Hematopoietic multipotent progenitor cell treated with erythropoietin and hydrocortisone succinate and interleukin-3 and kit ligand, for 8 days (in vitro differentiated cells): ENCODE measurements at places on chromosomes 5 and 9.

- DNase-seq: no peak
These were observed 119.7 kb downstream of the CETN3 start for GRCh38 chr5:90289837-90290236.

DNA sequence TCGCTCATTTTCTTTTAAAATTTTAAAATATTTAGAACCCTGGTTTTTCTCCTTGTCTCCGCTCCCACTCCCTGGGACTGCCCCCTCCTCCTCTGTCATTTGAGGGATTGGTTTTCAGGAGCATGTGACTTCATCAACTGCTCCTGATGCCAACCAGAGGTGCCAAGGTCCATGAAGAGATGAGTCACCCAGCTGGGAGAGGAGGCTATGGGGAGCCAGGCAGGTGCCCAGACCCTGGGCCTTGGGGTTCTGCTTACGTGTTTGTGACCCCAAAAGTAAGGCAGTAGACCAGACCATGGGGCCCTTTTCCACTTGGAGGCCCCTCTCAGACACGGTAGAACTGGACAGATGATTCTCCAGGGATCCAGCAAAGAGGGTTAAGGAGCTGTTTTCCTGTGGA, 167.0 kb downstream of the FGF18 start:
- DNase-seq: no peak

- no peak for DNase-seq
These were observed 10.1 kb upstream of the GRIA1 start for GRCh38 chr5:153480401-153480800.

- DNase-seq: no peak
These were observed 678 bp downstream of the SLC2A6 start for GRCh38 chr9:133477992-133478850.

DNA sequence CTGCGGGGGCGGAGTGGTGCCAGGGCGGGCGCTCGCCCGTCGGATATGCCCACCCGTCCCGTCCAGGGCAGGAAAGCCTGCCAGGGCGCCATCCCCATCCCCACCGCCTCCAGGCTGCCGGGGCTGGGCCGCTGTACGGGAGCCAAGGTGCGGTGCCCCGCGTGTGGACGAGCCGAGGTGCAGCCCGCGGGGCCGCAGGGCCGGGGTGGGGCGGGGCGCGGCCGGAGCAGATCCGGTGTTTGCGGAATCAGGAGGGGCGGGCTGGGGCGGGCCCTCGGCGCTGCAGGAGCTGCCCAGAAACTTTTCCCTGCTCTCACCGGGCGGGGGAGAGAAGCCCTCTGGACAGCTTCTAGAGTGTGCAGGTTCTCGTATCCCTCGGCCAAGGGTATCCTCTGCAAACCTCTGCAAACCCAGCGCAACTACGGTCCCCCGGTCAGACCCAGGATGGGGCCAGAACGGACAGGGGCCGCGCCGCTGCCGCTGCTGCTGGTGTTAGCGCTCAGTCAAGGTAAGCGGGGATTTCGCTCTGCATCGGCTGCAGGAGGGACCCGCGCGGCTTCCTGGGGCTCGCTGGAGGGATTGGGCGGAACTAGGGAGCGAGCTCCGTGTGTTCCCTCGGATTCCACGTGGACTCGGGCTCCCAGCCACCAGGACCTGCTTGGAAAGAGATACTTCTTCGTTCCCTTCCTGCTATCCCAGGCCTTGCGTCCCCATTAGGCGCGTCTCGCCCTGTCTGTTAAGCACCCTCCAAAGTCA, at the start of gene ITGA2:
ITGA2 (plus strand) TSS at position 328 of the 756 bp plus-strand sequence; CDS start at position 445, 117 bp downstream.
- DNase-seq: no peak

GRCh38 chr9:97794666-97795065, 58.4 kb upstream of the FOXE1 start:
- DNase-seq: no peak

DNA sequence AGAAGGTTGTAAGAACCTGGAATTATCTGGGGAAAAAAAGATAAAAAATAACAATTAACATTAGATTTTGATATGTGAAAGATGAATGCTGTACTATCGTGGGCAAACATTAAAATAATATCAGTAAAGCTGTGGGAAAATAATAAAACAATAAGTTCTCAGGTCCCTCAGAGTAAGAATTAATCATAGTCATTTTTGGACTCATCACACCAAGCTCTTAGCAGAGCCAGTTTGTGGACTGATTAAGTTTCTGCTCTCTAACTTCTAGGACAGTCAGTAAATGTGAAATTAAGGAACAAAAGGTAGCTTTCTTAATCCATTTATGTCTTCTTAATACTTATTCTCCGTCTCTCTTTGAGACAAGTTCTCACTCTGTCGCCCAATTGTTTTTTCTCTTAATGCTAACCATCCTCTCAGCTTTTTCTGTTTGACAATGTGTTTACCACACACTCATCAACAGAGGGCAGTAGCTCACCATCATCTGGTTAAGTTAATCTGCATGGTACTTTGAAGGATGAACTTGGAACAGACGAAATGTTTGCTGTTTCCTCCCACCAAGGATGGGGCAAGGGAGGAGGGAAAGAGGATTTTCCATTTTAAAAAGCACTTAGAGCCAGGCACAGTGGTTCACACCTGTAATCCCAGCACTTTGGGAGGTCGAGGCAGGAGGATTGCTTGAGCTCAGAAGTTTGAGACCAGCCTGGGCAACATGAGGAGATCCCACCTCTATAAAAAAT, 5.3 kb upstream of the ACO1 start:
- DNase-seq: peak; percentile 88

GRCh38 chr9:33459115-33459514, 11.7 kb upstream of the AQP3 start:
- DNase-seq: no peak

GRCh38 chr5:41876678-41877077, 6.5 kb upstream of the OXCT1 start:
- no peak for DNase-seq

DNA sequence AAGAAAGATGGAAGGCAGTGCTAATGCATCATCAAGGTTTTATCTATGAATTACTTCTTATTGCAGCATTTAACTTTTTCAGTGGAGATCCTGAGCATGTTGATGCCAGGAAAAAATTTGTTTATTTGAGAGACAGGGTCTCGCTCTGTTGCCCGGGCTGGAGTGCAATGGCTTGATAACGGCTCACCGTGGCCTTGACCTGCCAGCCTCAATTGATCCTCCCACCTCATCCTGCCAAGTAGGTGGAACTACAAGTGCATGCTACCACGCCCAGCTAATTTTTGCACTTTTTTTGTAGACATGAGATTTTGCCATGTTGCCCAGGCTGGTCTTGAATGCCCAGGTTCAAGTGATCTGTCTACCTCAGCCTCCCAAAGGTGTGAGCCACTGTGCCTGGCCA, 47.2 kb downstream of the AOPEP start:
- peak; percentile 14 for DNase-seq

GRCh38 chr9:126612326-126612812, 1.4 kb upstream of the LMX1B start:
- DNase-seq: no peak
